ENCODE measurements at places on chromosomes 6 and 20.

DNA sequence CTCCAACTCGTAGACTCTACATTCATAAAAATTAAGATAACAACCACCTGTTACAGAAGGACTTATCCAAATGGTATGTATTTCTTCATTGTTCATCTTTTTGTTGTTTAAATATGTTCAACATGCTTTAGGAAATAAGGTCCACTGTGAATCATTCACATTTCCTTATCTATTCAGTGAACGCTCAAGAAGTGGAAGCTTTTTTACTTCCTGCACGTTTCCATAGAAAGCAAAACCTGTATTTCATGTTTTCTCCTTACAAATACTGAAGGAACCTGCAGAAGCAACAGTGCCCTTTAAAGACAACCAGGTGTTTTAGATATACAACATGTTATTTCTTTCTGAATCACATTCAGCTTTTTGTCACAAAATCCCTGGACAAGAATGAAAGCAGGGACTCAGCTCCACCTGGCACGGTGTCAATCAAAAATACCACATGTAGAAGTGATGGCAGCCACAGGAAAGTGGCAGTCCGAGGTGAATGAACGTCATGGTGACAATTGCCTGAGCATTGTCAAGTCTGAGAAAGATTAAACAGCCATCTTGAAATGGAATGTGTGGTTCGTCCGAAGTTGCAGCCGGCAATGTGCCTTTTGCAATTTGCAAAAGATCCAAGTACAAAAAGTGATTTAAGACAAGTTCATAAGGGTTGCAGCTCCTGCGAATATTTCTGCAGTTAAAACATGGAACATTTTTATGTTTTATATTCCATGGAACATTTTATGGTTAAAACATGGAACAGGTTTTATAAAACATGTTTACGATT, 66.7 kb upstream of the RIPOR2 start:
- DNase-seq = no peak

GRCh38 chr6:84512391-84512790, 252.0 kb downstream of the TBX18 start:
- no peak for DNase-seq

DNA sequence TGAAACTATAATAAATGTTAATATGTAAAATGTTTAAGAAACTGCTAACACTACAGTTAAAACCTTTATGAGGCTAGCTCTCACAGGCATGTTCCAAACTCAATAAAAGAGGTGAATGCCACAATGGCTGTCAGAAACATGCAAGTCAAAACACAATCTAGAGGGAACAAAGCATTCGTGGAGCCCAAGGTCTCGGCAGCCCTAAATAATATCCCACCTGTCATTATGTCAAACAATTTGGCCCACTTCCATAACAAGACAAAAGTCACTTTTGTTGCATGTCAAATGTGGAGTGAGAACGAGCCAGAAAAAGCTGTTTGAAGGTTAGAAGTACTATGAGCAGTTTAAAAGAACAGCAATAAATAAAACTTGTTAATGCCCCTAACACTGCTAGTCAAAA, 181.9 kb downstream of the GMDS start:
- no peak for DNase-seq

GRCh38 chr6:14501240-14501639, 383.7 kb downstream of the CD83 start:
- DNase-seq = no peak

DNA sequence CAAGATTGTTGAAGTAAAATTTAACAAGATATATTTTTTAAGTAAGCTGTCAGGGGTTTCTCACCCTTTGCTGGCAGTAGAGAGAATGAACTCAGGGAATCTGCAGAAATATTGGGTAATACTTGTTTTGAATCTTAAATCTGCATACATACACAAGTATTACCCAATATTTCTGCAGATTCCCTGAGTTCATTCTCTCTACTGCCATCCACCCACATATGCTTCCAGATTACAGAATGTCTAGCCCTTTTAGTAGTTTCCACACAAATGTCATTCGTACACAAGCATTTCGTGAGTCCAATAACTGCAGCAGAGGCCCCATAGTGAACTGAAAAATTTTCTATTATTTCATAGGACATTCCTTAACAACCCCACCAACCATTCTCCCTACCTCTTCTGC, 69.6 kb upstream of the TNFRSF21 start:
- no peak for DNase-seq

DNA sequence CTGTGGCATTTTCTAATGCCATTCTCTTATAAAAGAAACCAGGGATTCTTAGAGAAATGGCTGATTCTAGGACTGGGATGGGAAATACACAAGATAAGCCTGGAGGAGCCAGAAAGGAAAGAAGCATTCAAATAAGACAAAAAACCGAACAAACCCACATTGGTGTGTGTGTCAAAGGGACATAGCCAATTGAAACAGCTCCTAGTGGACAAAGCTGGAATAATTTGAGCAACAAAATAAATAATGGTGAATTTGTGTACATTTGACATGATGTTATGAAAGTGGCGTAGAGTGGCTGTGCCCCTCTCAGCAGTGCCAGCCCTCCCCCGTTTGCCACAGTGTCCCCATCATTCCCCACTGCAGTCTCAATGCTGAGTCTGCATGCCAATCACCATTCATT, 55.5 kb downstream of the B3GAT2 start:
- no peak for DNase-seq

- DNase-seq = no peak
Measured at GRCh38 chr20:36824142-36824940, 50.8 kb upstream of the DSN1 start.

GRCh38 chr6:145315982-145316600, 419.2 kb downstream of the EPM2A start:
- DNase-seq = no peak

DNA sequence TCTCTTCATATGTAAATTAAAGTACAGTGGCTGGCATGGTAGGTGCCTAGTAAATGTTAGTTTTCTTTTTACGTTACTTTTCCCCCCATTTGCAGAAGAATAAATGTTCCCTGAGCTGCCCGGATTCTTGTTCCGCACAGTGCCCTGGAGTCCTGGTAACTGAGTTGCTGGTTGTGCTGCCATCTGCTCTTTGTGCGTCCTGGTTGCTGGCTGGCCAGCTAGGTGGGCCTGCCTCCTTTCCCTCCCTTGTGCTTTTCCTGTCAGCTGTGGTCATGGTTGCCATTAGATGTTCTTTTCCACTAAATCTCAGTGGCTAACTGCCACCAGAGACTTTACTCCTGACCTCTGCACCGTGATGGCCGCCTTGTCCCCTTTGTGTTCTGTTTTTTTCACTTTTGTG, 28.6 kb downstream of the CEP43 start:
- no peak for DNase-seq

DNA sequence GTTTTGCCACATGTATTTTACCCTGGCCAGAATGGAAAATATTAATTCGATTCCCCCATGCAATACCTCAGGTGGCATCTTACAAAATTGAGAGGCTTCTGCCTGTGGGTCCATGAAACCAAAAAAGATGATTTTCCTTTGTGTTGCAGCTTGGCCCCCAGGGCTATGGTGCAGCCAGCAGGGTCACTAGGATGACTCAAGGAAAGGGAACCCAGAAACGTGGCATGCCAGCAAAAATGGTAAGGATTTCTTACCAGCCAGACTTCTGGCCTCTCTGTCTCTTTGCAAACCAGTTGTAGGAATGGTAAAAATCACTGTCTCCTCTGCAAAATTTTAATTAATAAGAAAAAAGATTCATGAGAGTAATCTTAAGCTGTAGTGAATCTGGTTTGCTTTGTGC, 11.6 kb upstream of the TAAR9 start:
- DNase-seq = no peak

GRCh38 chr6:137728386-137729349, 138.4 kb upstream of the TNFAIP3 start:
- no peak for DNase-seq
